A549 treated with CORT108297 at 1 μM for 4 hours (cell line): ENCODE measurements at places on chromosomes 7 and 10. TPM values are rescaled to one million over a fixed set of nuclear protein-coding genes. Genes with fewer than 3 reads are reported as not detected.

The VAX1 gene
- 1.0 to 1.9 TPM (median 1.6 TPM) in 5 replicates for total RNA-seq

The PAX4 gene
- not detected in 5 replicates for total RNA-seq

The ZNF722 gene
- total RNA-seq: not detected in 5 replicates

The BLNK gene
- total RNA-seq: not detected in 5 replicates

The PNLIPRP3 gene
- 0.03 TPM in 1 of 5 replicates, not detected in the others for total RNA-seq

The WDR86 gene
- total RNA-seq: 0.13 to 0.38 TPM (median 0.17 TPM) in 5 replicates
